ENCODE measurements at places on chromosomes 5 and 9.
A peak's percentile ranks its signal among the peaks of the same experiment; 100 is the strongest.

DNA sequence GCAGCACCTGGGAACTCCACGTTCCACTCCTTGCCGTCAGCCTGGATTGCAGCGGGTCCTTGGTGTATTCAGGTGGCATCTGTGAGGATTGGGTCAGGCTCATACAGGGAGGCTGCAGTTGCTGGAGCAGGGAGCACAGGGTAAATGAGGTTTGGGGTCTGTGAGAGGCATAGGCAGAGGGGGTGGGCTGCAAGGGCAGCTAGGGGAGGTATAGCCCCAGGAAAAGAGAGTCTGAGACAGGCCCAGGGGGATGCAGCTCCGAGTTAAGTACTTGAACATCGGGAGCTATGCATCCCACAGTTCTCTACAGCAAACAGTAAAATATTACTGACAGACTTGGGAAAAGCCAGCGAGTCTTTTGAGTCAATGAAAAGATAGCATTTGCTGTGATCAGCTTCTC, 101.6 kb downstream of the TRIO start:
- no peak for DNase-seq

DNA sequence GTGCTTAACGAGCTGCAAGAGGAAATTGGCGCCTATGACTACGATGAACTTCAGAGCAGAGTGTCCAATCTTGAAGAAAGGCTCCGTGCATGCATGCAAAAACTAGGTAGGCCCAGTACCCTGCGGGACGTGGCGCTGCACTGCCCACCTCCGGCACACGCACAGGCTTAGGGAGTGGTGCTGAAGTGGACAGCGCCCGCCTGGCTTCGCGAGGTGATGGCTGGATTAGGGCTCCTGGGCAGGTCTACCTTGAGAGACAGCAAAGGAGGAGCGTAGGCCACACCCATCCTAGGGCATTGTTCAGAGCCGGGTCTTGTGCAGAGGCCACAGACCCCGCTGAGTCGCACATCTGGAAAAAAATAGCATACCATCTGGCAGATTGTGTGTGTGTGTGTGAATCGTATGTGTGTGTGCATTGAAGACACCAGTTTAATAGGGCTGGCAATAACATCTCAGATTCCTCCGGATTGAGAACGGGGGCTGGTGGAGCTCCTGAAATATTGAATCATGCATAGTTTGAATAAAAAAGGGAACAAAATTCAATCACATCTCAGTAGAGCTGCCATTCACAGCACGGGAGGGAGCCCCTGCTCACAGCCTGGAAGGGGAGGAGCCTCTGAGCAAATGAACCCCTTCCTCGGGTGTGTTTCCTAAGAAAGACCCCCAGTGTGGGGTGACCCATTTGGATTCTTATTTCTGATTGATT, 11.1 kb downstream of the OLFM1 start:
- no peak for DNase-seq

- DNase-seq, result no peak
Observed at GRCh38 chr9:35163413-35163812, 1.6 kb downstream of the UNC13B start.

- DNase-seq, result no peak
Observed at GRCh38 chr5:127351418-127351817, 60.8 kb downstream of the MEGF10 start.

DNA sequence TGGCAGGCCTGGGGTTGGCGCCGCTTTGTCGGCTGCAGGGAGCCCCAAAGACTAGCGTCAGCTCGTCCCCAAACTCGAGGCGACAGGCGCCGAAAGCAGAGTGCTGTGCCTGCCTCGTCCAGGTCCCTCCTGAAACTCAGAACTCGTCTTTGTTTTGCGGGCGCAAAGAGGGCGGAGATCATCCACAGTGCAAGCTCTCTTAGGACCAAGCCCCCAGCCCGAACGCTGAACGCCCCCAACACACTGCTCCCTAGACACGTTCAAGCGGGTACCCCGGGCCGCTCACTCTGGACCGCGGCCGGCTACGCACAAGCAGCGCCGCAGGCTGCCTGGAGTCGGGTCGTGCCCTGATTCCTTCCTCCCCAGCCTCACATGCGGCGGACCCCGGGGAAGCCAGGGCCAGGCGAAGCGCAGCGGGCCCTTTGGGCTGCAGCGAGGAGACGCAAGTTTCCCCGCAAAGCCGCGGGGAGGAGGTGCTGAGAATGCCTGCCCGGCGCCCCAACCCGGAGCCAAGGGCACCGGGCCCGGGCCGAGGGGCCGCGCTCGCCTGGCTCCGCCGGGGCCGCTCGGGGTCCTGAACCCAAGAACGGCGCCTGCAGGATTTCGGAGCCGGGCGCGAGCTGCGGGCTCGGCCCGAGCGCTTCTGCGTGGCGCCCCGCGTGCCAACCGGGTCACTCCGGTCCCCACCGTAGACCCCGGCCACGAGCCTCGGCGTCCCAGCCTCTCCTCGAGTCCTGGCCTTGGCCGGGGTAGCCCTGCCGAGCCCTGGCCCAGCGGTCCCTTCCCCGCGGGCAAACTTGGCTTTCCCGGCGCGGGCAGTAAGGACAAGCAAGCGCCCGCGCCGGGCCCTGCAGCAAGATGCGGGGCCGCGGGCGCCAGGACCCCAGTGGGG, 738 bp downstream of the FSTL4 start:
- DNase-seq, result peak; percentile 1

- DNase-seq, result no peak
Observed at GRCh38 chr5:97986069-97986468, 787.4 kb upstream of the RGMB start.

DNA sequence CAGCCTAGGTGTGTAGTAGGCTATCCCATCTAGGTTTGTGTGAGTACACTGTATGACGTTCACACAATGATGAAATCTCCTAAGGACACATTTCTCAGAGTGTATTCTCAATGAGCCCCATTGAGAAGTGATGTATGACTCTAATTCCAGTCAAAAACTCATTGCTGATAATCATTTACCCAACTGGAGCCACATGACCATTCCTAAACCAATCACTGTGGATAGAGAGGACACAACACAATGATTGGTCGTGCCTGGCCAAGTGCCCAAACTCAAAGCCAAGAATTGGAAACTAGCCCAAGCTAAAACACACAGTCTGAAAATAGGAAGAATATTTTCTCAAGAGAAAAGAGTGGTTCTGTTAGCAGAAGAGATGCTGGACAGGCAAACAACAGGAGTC, 191.2 kb downstream of the ZNF462 start:
- DNase-seq, result no peak

- no peak for DNase-seq
Observed at GRCh38 chr5:14753292-14753691, 88.8 kb downstream of the OTULIN start.

- DNase-seq, result no peak
Observed at GRCh38 chr9:124511891-124512805, 4.9 kb upstream of the NR5A1 start.

- no peak for DNase-seq
Observed at GRCh38 chr9:16180546-16180945, 627.7 kb downstream of the CCDC171 start.

- no peak for DNase-seq
Observed at GRCh38 chr5:160469156-160470144, 47.8 kb downstream of the PTTG1 start.

GRCh38 chr5:42984307-42984706, 55.8 kb downstream of the ANXA2R start:
- no peak for DNase-seq

DNA sequence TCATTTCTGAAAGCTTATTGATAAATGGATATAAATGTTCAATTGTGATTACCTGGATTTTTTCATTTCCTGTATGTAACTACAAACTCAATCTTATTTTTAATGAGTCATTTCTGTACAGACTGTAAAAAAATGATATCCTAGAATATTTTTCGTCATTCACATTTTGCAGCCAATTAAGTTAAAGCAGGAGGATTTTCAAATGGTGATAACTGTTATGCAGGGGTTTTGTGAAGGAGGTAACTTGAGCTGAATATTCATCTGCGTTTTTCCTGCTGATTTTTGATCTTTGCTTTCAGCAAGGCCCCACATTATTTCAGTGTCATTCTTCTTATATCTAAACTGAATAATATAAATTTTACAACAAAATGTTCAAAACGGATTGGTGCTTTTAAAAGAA, 74.1 kb downstream of the SLF1 start:
- no peak for DNase-seq

DNA sequence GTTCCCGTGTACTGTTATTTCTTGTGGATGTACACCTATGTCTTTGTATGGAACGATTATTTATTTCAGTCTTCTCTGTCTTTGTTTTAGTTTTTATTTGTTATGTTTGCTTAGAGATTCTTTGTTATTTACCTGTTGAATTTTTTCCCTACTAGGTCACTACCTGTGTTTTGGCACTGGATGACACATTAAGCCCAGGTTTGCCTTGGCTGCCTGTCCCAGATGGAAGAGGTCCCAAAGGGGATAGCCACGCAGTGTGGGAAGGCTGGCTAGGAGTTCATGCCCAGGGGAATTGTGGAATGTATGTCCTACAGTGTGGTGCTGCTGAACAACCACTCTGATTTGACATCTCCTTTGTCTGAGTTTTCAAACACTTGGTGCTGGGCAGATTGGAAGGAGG, 15.6 kb upstream of the SLC36A2 start:
- no peak for DNase-seq

DNA sequence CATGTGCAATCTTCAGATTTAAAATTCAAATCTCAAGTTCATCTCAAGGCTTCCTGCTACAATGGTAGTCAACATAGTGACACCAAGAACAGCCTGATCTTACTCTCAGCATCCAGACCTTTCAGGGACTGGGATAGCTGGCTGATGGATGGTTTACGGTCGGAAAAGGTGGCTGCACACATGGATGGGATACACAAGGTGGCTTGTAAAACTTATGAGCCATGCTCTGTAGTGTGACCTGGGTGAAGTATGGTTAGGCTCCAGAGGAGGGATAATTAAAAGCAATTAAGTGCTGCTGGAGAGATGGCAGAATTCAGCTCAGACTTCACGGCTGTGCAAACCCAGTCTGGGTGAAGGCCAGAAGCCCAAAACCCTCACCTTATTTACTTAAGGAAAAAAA, 379.5 kb downstream of the NFIB start:
- DNase-seq, result no peak

GRCh38 chr9:35939679-35940250, 18.2 kb downstream of the OR2S2 start:
- no peak for DNase-seq

GRCh38 chr9:134404376-134405358, 78.4 kb downstream of the RXRA start:
- DNase-seq, result no peak

GRCh38 chr9:4661611-4662010, 483 bp upstream of the PLPP6 start:
- no peak for DNase-seq

DNA sequence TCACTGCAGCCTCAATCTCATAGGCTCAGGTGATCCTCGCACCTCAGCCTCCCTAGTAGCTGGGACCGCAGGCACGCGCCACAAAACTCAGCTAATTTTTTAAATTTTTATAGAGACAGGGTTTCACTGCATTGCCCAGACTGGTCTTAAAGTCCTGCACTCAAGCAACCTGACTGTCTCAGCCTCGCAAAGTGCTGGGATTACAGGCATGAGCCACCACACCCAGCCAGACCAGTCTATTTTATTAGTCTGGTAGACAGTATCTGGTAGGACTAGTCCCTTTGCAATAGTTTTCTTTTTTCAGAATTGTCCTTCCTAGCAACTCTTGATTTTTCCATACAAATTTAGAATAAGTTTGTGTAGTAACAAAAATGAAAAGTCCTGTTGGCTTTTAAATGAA, 14.1 kb upstream of the GPR150 start:
- no peak for DNase-seq

GRCh38 chr9:106560540-106560939, 302.4 kb upstream of the ZNF462 start:
- DNase-seq, result no peak

DNA sequence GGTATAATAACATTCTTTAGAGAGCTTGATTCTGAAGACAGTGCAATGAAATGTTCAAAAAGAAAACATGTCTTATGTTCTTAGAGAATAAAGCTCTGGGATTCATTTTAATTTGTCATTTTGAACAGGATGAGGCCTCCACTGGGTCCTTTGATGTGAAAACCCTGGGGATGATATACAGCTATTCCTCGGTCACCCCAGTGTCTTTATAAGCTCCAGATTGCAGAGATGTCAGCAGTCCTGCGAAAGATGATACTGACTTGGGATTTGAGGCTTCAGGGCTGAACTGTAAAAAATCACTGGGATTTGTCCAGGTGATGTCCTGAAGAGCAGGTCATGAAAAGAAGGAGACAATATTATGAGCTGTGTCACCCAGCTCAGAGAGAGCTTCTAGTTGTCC, 529.7 kb upstream of the ZNF608 start:
- DNase-seq, result no peak

- DNase-seq, result no peak
Observed at GRCh38 chr9:73844135-73844534, 653.0 kb upstream of the RORB start.

DNA sequence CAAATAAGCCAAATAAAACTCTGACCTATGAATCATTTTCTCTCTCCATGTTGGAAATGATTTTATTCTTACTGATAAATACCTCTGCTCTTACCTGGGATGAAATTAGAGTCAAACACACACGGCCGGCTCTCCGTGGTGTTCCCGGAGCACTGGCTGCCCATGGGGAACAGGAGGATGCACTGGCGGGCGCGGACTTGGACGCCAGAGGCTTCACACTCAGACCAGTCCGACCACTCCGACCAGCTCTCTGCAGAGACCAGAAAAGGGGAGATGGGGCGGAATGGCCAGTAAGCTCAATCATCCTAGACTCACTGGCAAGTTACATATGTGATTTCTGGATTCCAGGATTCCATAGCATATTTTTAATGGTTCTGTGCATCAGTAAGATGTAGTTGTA, 494.1 kb downstream of the SEMA5A start:
- no peak for DNase-seq

GRCh38 chr9:2817999-2818803, 25.7 kb downstream of the PUM3 start:
- DNase-seq, result no peak

GRCh38 chr5:113692466-113692865, 179.0 kb downstream of the YTHDC2 start:
- DNase-seq, result no peak

DNA sequence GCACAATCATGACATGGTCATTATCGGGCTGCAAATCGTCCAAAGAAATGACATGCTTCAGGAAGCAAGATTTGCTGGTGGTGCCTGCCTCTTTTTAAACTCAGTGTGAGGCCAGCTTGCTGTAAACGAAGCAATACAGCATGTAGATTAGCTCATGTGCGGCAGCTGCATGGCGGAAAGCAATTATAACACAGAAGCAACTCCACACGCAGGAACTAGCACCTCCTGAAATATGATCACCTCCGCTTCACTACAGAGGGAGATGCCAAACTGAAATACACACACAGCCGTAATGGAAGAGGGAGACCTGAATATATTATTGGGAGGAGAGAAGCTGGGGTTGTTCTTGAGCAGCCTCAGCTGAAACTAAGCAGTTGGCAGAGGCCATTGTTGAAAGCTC, 312.5 kb downstream of the PSAT1 start:
- DNase-seq, result no peak

Data from stimulated activated CD4-positive, alpha-beta T cell treated with anti-CD3 and anti-CD28 coated beads, Interleukin-15, amount 100 ng/mL, for 1 hour (primary cell).